ENCODE measurements at places on chromosomes 6 and 20. TPM values are rescaled to one million over a fixed set of nuclear protein-coding genes. Genes with fewer than 3 reads are reported as not detected.

GRCh38 chr6:48369100-48369499 lies 258.1 kb upstream of the PTCHD4 start:
- H3K4me3 ChIP-seq = no peak overlapping the region
- no peaks in the 10 kb centered on the region for H3K27me3 ChIP-seq
- no peaks in the 10 kb centered on the region for H3K36me3 ChIP-seq

DNA sequence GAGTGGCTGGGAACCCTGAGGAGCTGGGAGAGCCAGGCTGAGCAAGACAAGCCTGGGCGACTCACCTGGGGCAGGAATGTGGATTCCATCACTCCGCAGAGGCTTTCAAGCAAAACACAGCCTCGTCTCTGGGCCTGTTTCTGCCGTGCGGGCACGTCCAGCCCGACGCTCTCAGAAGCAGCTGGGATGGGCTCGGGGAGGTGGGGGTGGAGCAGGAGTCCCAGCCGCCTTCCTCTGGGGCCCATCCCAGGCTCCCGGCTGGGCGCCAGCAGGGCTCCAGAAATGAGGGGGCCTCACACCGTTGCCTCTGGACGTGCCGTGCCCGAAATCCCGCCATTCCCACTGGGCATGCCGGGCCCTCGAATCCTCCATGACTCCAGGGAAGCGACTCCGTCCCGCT lies 8.7 kb upstream of the RPS21 start:
- DNase-seq = no peak
- no peak overlapping the region for H3K4me3 ChIP-seq
- H3K27me3 ChIP-seq = no peaks in the 10 kb centered on the region
- H3K4me1 ChIP-seq = peaks cover 18% of the 10 kb centered on the region
- H3K27ac ChIP-seq = no peak overlapping the region

- H3K27ac ChIP-seq = no peak overlapping the region
- H3K4me1 ChIP-seq = no peaks in the 10 kb centered on the region
- H3K36me3 ChIP-seq = no peaks in the 10 kb centered on the region
- H3K4me3 ChIP-seq = no peak overlapping the region
Measured at GRCh38 chr6:92195796-92196195, 1223.6 kb downstream of the EPHA7 start.

The CNPY3 gene
- 54.8 TPM for total RNA-seq

The CUL9 gene
- 52.8 TPM for total RNA-seq

The DDRGK1 gene
- 70.4 TPM for total RNA-seq

The SLC4A11 gene
- total RNA-seq = 46.1 TPM

Data from PC-9 (cell line).